DMS53 (cell line): ENCODE measurements at places on chromosomes 5 and 9.
A peak's percentile ranks its signal among the peaks of the same experiment; 100 is the strongest.

DNA sequence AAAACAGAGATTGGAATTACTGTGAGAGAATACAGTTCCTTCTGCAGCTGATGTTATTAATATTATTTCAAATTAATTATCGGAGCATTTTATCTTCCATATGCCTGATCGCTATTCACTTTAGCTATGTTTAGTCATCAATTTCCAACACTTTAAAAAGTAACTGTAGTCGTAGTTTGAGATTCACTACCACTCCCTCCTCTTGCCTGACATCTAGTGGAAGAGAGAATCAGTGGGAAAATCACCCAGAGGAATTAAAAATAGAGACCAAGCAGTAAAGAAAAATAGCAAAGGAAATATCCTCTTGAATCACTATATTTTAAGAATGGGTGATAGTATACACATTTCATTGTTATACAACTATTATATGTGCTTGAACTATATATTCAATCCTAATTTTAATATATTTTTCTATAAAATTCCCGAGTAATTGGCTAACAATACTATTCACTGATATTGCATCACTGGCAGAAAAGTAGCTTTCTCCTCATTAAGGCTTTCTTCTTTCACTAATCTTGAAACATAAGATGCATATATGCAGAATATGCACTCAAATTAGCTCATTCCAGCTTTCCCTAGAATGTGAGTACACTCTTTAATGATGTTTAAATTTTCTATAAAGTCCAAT lies 708.7 kb downstream of the CDH9 start:
- DNase-seq: peak; percentile 67

- peak; percentile 90 for DNase-seq
Measured at GRCh38 chr9:123360161-123361085, 4.4 kb downstream of the CRB2 start.

GRCh38 chr5:72499730-72500129 lies 7.5 kb downstream of the ZNF366 start:
- no peak for DNase-seq

- peak; percentile 57 for DNase-seq
Measured at GRCh38 chr5:125408448-125409233, 662.2 kb upstream of the ZNF608 start.

DNA sequence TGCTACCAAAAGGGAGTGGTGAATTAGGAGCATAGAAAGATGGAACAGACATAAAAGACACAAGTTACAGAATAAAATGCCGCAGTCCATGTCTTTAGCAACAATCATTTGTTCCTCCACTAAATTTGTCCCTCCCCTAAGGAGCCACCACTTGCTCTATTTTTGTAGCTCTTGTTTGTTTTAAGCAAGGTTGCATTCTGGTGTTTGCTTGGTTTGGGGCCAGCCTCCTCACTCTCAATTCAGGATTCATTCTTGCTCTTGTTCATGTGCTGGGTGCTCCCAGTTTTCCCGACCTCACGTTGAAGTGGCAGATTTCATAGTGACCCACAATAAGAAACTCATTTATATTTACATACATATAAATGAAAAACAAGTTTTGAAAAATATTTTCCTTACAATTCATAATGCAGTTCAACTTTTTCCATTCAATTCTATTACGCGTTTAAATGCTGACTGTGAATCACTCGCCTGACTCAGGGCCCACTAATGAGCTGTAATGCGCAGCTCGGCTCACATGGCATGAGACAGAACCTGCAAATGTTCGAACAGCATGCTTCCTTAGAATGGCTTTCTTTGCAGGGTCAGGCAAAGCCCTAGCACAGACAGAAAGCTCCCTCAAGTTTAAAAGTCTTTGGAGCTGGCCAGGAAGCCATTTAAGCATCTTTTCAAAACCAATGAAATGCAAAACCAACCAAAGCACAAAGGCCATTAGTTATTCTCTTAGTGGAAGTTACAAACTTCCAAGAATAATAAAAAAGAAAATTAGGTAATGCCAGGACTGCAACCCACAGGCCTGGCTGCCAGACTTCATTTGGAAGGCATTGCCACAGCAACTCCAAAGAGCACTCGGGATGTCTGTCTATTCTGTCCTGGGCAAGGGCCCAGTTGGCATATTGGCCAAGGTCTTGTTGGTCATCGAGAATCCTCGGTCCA lies 41.7 kb downstream of the RETREG1 start:
- no peak for DNase-seq

DNA sequence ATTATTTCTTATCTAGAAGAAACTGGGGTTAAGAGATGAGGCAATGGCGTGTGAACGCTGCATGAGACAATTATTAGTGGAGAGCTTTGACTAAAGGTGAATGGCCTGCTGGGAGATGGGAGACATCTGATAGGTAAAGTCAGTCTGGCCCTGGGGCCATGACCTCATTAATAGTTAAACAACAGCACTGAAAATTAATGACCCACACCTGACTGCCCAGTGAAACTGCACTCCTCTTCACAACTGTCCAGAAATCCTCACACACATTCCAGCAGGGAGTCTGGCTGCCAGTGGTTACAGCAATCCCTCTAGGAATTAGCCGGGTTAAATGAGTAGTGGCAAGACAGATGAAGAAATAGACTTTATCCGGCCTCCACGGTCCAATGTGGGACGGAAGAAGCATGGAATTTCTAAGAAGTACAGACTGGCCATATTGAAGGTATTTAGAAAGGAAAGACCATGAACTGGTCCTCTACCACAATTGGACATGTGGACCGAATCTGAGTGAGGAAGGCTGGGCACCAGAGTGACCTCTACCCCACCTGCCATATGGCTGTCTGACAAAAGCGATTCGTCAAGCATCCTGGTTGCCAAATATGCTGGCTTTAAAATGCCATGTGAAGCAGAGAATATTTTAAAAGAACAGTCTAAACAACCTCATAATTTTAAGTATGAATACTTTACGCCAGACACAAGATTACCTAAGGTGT lies 138.4 kb downstream of the EFNA5 start:
- no peak for DNase-seq
